ENCODE measurements at places on chromosomes 3 and 15.
A peak's percentile ranks its signal among the peaks of the same experiment; 100 is the strongest.

- no peak for DNase-seq
These were observed 169.3 kb upstream of the TPM1 start for GRCh38 chr15:62873203-62873602.

- DNase-seq: no peak
These were observed 503.0 kb downstream of the NTRK3 start for GRCh38 chr15:87753539-87753938.

- DNase-seq: no peak
These were observed 700 bp upstream of the BLM start for GRCh38 chr15:90716317-90716975.

DNA sequence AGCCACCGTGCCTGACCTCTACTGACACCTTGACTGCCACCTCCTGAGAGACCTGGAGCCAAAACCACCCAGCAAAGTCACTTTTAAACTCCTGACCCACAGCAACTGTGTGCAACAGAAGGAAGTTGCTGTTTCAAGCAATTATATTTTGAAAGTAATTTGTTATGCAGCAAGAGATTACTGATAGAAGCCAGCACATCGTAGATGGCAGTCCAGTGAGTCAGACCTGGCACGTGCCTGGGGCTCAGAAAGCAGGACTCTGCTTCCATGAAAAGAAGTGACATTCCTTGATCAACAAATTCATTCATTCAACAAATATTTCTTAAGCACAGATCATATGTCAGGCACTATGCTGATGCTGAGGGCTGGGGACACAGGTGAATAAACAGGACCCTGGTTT, 5.7 kb upstream of the CSPG4 start:
- DNase-seq: no peak

GRCh38 chr3:140062461-140062860, 127.5 kb downstream of the CLSTN2 start:
- peak; percentile 3 for DNase-seq

GRCh38 chr3:132378846-132379245, 38.5 kb upstream of the DNAJC13 start:
- no peak for DNase-seq

DNA sequence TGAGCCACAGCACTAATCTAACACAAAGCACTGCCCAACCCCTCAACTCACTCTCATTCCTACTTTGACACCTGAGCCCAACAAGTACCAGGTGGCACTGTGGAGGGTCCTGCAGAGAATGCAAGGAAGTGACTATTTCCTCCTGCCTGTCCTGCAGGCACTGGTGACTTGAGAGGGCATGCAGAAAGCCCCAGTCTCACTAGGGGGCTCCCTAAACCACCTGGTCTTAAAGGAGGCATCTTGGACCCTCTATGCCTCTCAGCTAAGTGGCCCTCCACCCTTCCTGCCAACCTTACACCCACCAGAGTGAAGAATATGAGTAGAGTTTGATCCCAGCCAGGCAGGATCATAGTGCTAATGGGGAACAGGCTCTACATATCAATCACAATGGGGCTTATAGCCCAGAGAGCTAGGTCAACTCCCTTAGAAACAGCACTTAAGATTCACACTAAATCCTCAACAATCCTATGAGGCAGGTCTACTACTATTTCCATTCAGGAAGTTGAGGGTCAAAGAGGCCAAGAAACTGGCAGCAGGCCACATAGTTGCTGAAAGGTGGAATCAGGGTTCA, 15.2 kb downstream of the TRAIP start:
- no peak for DNase-seq

GRCh38 chr3:58564054-58564453, 13.1 kb downstream of the FAM107A start:
- no peak for DNase-seq

- peak; percentile 52 for DNase-seq
These were observed 34.6 kb downstream of the FMN1 start for GRCh38 chr15:33159726-33160453.

GRCh38 chr3:136949146-136949545, 8.6 kb upstream of the IL20RB start:
- DNase-seq: no peak

GRCh38 chr3:63639806-63640205, 12.7 kb upstream of the SNTN start:
- DNase-seq: no peak

- DNase-seq: no peak
These were observed 296.6 kb upstream of the LMCD1 start for GRCh38 chr3:8204853-8205650.

DNA sequence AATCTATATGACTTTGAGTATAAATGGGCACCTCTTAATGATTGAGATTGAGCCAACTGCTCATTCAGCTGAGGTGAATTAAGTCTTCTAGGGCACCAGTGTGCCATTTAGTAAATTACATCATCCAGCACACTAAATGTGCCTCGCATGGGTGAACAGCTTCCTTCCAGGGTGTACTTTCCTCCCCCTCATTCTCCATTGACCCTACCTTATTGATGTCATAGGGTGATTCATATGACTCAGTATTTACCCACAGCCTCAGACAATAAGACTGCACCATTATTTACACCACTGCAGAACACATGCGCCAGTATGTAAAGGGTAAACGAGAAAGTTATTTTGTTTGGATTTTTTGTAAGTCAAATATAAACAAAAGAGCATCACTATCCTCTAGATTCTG, 185.2 kb upstream of the ARL6 start:
- no peak for DNase-seq

- peak; percentile 7 for DNase-seq
These were observed 232.7 kb upstream of the ATP10A start for GRCh38 chr15:26095710-26096330.

- no peak for DNase-seq
These were observed at the start of gene CSPG4 for GRCh38 chr15:75712668-75713337. CSPG4 (minus strand) TSS chr15:75712848; CDS start chr15:75712755, 93 bp downstream.

DNA sequence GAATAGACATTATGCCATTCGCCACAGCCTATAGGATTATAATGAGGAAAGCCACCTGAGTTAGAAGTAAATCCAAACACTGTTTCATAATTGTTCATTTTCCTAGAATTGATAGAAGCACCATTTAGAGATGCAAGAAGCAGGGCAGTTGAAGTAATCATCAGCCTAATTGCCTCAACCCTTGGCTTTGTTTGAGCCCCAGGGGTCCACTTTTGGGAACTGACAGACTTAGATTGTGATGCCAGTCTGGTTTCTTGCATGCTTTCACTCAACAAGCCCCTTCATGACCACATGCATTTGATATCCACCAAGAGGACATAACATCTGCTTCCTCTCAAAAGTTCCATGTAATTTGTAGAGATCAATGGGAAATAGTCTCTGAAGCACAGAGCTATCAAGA, 97.2 kb upstream of the COL8A1 start:
- DNase-seq: no peak

DNA sequence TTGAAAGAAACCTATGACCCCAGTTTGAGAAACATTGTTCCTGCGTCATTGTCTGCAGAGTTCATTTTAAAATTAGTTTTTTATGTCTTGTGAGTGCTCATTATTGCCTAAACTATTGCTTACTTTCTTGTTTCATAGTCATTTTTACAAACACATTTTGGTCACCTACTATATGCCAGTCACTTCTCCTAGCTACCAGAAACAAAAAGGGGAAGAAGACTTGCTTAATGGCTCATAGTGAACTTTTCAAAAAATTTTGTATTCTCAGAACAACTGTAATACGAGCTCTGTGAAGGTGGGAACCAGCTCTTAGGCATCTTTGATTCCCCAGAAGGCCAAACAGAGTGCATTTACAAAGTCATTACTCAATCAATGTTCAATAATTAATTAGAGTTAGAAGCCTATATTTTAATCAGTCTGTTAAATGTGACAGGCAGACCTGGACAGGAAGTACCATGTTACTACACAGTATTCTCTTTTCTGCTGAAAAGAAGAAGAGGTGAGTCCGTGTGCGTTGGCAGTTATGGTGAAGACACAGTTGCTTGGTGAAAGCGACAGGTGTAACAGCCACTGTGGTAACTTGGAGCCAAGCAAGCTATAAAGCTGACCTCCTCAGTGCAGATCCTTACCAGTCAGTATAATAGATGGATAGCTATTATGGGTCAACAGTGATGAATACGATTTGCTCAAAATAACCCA, 46.6 kb downstream of the DPPA2 start:
- DNase-seq: peak; percentile 6

GRCh38 chr3:127037418-127037841, 54.5 kb downstream of the PLXNA1 start:
- DNase-seq: no peak

- no peak for DNase-seq
These were observed 497 bp upstream of the RPLP1 start for GRCh38 chr15:69451951-69452691.

DNA sequence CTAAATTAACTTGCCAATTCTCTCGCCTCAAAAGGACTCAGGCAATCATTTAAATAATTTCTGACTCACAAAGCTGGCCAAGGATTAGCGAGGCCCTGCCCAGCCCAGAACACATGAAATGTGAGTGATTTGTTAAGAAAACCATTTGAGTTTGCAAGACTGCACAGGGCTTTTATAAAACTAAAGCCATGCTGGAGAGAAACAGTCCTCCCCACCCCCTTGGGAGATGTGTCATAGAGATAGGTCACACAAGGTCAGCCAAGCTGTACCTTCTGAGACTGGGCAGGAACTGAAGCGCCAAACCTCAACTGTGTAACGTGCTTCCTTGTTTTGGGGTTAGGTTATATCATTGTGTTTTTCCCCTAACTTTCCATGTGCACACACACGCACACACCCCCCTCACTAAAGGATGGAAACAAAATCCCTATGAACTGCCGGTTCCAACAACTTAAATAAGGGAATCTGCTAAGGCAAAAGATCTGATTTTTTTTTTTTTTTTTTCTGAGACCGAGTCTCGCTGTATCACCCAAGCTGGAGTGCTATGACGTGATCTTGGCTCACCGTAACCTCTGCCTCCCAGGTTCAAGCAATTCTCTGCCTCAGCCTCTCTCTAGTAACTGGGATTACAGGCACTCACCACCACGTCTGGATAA, 8.1 kb downstream of the SPATA12 start:
- peak; percentile 94 for DNase-seq

DNA sequence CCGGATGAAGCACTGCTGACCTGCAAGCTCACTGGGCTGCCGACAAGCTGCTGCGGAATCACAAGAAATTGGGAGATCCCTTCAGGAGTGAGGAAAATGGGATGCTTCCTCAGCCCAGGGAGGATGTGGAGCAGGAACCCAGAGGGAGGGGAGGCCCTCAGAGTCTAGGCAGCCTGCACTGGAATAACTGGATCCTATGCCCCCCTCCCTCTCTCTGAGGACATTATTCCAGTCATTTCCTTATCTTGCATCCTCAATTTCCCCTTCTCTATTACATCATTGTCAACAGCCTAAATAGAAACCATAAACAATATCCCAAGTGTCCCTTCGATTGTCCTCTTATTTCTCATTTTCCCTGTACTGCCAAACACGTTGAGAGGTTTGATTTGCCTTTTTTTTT, 169.0 kb downstream of the OPA1 start:
- DNase-seq: no peak

- no peak for DNase-seq
These were observed 91.8 kb downstream of the GHSR start for GRCh38 chr3:172356427-172356826.

- no peak for DNase-seq
These were observed 5.2 kb downstream of the HTR3C start for GRCh38 chr3:184058029-184058428.

DNA sequence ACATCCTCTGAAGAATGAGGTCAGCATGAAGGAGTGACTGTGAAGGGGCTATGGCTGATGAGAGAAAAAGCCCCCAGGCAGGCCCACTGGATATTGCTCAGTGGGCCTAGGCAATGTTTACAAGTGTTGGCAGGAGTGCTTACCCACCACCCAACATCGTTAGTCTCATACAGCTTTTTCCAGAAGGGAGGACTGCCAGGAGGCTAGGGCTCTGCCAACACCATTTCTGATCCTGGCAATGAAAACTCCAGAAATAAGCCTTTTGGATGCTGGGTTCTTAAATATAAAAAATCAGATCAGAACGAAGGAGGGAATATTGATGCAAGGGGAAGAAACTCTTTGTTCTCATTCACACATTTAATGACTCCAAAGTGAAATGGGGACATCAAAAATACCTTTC, 189.1 kb downstream of the DCLK3 start:
- DNase-seq: no peak

DNA sequence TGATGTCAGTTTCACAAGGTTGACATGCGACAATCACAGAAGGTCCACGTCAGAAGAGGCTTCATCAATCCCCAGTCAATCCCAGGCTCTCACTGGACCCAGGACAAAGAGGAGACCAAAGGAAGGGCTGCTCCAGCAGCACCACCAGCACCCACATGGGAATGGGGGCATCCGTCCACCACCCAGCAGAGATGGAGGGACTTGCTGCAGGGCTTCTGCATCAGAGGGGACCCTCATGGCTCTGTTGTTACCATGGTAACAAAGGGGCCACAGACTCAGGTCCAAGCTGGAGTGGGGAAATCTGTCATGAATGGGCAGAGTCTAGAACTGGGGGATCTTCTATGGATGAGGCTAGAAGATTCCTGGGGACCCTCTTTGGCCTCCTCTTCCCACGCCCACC, 13.1 kb downstream of the PLA2G4F start:
- no peak for DNase-seq

DNA sequence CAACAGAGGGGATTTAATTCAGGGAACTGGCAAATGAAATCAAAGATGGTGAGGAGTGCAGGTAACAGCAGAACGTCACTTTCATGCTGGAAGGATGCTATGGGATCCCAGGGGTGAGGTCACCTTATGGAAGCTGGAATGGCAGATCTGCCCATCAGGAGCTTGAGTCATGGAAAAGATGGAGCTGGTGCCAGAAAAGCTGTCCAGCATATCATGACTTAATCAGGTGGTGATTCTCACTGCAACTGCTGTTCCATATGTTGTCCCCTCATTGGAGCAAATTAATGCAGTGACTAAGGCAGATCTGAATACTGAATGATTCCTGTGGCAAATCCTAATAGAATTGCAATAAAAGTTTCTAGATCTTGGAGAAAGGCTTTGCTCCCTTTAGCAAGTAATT, 38.4 kb downstream of the HHLA2 start:
- DNase-seq: no peak

- no peak for DNase-seq
These were observed 330.9 kb upstream of the THBS1 start for GRCh38 chr15:39250001-39250400.

GRCh38 chr3:42734263-42734860, 31.8 kb upstream of the HHATL start:
- DNase-seq: no peak

GRCh38 chr3:39226106-39226741, 33.8 kb upstream of the XIRP1 start:
- no peak for DNase-seq

DNA sequence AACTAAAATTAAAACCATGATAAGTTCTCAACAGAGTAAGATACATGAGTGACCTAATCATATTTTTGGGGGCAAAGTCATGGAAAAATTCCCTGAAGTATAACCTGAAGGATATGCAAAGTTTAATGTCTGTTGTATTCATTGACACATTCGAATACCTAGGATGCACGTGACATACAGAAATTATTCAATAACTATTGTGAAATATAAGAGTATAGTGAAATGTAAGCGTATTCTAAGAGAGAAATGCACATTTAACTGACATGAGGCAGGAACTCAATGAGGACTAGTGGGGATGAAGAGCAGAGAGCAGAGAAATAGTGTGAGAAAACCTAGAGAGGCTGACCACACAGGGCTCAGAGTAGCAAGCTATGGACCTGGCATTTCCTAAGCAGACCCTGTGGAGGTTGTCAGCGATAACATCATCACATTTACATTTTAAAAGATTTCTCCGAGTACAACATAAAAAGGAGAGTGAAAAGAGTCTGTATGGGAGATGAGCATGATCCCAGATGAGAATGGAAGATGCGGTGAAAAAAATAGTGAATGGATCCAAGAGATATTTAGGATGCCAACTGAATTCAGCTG, 588.8 kb downstream of the MAGI1 start:
- no peak for DNase-seq

Data from suppressor macrophage treated with lipopolysaccharide for 1 hour (primary cell).